ENCODE measurements at places on chromosomes 12 and 14.
A peak's percentile ranks its signal among the peaks of the same experiment; 100 is the strongest.

DNA sequence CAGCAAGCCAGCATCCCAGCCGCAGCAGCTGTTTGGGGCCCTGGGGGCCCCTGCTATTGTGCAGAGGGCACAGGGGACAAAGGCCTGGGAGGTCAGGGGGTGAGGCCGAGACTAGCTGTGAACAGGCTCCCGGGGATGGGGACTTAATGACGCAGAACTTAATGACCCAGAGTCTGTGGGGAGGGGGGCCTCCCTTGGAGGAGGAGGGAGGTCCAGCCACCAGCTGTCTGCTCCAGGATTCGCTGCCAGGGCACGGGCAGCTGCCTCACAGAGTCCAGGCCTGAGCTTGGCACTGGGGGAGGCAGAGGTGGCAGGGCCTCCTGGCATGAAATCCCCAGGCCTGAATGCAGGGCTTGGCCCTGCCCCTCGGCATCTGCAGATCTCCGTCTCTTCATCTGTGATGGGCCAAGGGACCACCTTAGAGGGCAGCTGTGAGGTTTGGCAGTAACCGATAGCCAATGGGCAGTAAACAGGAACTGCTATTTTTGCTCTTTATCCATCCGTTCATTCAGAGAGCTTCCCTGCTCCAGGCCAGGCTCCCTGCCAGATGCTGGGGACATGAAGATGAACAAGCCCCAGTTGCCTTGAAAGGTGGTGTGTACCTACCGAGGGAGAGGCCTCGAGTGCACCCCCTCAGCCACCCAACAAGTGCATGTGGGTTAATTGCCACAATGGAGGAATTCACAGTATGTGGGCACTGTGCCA lies 6.7 kb downstream of the FAM222A start:
- no peak for DNase-seq

DNA sequence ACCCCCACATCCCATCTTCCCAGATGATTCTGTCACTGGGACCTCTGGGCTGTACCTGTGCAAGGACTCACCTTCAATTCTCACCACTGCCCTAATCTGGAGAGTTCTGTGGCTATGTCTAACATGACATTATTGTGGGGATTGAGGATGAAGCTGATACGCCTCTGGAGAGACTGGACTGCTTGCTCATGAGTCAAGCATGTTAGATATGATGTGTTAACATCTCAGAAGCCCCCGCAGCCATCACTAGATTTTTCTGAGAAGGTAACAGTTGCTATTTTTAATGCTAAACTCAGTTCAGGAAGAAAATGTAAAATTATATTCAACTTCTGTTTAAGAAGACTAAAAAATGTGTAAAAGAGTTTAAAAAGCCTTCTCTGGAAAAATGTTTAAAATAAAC lies 25.7 kb downstream of the JKAMP start:
- no peak for DNase-seq

DNA sequence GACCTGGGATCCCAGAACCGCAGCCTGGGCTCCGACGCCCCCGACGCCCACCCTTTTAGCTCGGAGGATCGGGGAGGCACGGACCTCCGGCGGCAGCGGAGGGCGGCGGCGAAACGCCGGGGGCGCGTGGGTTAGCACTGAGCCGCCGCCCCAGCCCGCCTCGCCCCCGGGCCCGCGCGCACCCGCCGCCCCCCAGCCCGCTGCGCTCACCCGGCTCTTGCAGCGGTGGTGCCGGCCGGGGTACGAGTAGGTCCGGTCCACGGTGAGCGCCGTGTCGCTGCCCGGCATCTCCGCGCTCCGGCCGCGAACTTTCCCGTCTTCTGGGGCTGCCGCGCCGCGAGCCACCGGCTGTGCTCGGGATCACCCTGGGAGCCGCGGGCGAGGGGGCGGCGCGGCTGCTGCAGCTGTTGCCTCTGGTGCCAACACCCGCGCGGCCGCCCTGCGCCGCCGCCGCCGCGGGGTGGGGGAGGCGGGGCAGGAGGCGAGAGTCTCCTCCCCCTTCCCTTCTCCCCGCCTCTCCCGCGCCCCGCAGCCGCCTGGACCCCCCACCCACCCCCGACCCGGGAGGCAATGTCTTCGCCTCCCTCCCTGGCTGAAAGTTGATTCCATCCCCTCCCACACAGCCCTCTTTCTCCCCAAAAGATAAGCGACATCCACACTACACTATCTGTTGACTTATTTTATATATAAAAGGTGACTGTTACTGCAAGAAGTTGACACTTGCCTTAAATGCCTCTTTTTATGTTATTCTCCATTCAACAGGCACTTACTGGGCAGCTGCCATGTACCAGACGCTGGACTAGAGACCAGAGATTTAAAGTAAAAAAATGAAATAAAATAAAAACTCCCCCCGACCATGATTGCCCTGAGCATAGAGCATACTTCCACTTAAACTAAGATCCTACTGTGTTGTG lies at the start of gene TMCC3:
Gene TMCC3 (minus strand): TSS at position 415 of the 914 bp plus-strand sequence. CDS start 127 bp downstream, at position 288.
- DNase-seq, result peak; percentile 17

DNA sequence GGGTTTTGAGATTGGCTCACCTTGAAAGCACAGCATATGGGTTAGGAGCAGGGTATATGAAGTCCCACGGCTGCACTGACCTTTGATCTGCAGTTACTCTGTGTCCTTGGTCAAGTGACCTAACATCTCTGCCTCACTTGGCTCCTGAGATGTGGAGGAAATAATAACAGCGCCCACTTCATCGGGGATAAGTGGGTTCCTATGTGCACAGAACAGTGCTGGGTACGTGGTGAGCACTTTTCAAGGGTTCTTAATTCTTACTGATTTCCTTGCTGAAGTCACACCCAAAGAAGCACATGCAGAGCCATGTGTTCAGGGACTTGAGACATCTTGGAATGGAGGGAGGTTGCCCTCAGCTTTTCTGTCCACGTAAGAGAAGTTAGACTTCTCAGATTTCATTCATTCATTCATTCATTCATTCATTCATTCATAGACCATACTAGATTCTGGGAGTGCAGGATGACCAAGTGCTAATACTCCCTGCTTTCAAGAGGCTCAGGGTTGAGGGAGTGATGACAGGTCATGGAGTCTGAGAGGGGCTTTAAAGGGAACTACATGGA lies 39.4 kb downstream of the ADGRD1 start:
- DNase-seq, result no peak

GRCh38 chr12:71223139-71223538 lies 65.3 kb upstream of the TSPAN8 start:
- DNase-seq, result no peak

GRCh38 chr14:24194186-24194872 lies 912 bp downstream of the TM9SF1 start:
- DNase-seq, result no peak

DNA sequence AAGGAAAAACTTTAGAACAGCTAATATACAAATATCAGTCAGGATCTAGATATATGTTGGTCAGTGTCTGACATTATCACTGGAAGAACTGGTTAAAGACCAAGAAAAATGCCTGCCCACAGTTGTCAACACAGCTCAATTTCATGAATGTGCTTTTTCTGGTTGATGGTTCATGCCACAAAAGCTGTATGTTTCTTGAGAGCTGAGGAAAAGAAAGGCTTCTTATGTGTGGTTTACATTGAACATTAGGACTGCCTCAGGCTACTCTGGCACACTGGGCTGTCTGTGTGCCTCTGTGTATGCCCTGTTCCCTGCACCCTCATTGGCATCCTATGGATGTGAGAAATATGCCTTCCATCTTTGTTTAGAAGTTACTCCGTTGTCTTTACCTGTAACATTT lies 218.8 kb upstream of the RGS6 start:
- no peak for DNase-seq

DNA sequence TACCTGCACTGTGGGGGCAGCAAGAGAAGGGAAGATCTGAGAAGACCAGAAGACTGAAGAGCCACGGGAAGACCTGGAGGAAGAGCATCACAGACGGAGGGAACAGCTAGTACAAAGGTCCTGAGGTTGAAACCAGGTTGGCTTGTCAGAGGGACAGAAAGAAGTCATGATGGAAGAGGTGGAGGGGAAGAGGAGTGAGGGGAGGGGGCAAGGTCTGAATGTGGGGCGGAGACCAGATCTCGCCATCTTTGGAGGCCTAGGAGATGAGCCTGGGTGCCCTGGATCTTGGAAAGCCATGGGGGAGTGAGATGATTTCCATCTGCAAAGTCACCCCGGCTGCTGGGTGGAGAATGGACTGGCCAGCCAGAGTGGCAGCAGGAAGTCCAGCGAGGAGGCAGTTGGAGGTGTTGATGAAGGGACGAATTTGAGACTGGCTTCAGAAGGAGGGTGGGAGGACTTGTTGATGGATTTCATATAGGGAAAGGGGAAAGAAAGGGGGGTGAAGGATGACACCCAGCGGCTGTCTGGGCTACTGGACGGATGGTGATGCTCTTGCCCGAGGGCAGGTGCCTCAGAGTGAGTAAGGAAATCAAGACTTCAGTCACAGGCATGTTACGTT lies 14.6 kb upstream of the UBC start:
- DNase-seq, result no peak

- DNase-seq, result no peak
Measured at GRCh38 chr14:38387821-38388220, 131.9 kb upstream of the CLEC14A start.

DNA sequence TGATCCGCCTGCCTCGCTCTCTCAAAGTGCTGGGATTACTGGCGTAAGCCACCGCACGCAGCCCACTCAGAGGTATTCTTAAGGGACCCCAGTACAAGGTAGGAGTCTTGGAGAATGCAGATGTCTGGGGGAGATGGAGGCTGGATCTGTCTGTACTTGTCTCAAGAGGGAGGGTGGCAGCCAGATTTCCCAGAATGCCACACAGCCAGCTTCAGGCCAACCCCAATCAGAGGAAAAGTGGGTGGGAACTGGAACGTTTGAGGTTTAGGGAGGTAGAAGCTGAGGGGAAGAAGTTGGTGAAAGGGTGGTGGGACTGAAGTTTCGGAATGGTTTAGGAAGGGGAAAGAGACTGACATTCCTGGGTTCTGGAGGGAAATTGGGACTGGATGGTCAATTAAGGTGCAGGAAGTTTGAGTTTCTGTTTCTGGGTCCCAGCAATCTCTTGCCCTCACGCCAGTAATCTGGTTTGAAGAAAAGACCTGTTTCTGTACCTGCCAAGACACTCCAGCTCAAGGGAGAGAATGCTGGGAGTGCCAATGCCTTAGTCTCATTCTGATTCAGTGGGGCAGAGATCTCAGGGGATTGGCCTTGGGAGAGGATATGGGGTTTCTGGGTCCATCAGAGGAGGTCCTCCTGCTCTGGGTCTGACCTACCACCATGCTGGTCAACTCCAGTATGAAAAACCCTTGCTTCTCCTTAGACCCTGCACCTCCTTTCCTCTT lies 8.1 kb upstream of the ZNF385A start:
- no peak for DNase-seq

- no peak for DNase-seq
Measured at GRCh38 chr14:102872020-102872419, 50.4 kb upstream of the AMN start.

GRCh38 chr12:108328420-108328819 lies 10.7 kb downstream of the CMKLR1 start:
- DNase-seq, result no peak

DNA sequence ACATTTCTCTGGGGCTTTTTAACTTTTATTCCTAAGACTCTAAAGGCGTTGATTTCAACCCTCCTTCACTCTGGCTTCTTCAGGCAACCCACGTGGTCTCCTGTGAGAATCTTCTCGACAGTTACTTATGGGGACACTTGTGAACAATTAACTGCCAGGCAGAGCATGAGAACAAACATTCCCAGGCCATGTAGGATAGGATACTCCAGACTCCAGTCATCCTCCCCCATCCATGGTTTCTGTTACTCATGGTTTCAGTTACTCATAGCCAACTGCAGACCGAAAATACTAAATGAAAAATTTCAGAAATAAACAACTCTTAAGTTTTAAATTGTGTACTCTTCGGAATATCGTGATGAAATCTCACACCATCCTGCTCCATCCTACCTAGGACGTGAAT lies 19.5 kb downstream of the GPR68 start:
- no peak for DNase-seq

DNA sequence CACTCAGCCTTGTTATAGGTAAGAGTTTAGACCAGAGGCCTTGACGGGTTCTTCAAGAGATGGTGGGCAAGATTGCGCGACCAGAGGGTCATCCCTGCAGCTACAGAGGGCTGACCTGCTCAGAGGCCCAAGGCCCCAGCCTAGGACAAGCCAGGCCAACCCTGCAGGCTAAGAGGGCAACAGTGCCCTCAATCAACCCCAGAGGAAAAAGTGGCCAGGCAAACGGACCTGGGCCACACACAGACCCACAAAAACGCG lies 1.3 kb downstream of the SSH1 start:
- DNase-seq, result no peak

DNA sequence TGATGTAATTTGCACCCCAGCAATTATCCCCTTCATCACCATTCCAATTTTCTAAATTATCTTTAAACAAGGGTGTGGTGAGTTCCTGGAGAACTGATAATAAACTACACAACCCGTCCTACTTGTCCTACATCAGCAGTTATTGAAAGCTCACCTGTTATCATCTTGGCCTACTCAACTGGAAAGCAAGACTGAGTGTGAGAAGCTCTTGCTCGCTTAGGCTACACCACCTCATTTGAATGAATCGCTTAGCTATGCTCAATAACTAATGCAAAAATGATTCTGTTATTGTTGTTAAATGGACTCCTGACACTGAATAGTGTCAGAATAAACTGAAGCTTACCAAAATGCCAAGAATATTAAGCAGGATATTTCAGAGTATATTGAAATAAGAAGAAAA lies 115.4 kb upstream of the BTG1 start:
- DNase-seq, result no peak

GRCh38 chr12:65822732-65823512 lies 1.4 kb upstream of the HMGA2 start:
- DNase-seq, result peak; percentile 17

- no peak for DNase-seq
Measured at GRCh38 chr12:32264961-32265360, 134.4 kb upstream of the FGD4 start.

DNA sequence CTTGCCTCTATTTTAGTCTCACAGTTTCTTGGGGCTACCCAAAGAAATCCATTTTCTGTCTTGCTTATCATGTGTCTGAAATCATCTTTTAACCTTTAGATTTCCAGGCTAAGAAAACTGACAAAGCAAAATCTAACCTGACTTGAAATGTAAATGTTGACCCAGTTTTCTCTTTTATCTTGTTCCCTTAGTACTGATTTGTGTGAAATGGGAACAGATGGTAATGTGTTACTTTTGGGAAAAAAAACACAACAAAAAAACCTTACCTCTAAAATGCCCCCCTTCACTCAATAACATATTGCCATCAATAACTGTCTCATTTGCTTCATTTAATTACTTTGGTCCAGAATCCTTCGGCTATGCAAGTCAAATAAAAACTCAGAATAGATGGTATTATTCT lies 383.2 kb upstream of the DCN start:
- no peak for DNase-seq

- peak; percentile 80 for DNase-seq
Measured at GRCh38 chr14:103091041-103091882, 3.3 kb upstream of the EXOC3L4 start.

GRCh38 chr12:29547151-29547632 lies 49.7 kb upstream of the OVCH1 start:
- no peak for DNase-seq

Measured in activated CD4-positive, alpha-beta T cell treated with anti-CD3 and anti-CD28 coated beads for 48 hours (primary cell).